ENCODE measurements at places on chromosomes 16 and 17. TPM values are rescaled to one million over a fixed set of nuclear protein-coding genes. Genes with fewer than 3 reads are reported as not detected.

DNA sequence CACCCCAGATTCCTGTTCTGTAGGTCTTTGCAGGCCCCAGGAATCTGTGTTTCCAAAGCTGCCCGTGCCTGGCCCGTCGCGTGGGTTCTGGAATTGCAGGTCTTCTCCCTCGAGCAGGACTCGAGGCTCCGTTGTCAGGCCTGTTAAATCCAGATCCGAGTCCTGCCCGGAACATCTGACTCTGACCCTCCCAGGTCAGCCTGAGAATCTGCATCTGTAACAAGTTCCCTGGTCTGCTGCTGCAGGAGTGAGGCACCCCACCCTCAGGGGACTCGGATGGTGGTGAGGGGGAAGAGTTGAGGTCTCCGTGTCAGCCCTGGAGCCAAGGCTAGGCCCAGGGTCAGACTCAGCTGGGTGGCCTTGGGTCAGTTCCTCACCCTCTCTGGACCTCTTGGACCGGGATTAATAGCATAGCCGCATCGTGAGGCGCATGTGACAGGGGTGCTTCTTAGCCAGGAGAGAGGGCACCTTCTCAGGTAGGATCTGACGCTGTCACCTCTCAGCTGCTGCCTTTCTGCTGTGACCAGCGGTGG is 8.8 kb downstream of the SPIRE2 start:
- H3K27ac ChIP-seq: no peak overlapping the region
- no peaks in the 10 kb centered on the region for H3K36me3 ChIP-seq
- no peak for DNase-seq
- peaks cover 10% of the 10 kb centered on the region for H3K4me1 ChIP-seq

The ZSCAN10 gene
- polyA plus RNA-seq: 0.11 TPM

The DNAH9 gene
- 0.48 TPM for polyA plus RNA-seq

DNA sequence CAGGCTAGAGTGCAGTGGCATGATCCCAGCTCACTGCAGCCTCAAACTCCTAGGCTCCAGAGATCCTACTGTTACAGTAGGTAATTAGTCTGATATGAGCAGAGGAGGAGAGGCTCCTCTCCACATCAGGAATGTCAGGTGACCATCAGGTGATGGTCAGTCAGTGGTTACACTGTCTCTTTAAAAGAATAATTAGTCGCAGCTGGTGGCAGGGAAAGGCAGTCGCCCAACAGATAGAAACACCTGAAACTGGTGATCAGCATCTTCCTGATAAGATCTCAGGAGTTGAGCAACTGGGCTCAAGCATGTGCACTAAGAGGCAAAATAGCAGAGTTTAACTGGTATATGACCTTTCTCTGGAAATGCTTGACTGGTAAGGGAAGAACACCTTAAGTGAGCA is 21.5 kb upstream of the ABCA5 start:
- no peak overlapping the region for H3K27ac ChIP-seq
- no peak overlapping the region for H3K4me3 ChIP-seq
- no peaks in the 10 kb centered on the region for H3K27me3 ChIP-seq

The BRICD5 gene
- polyA plus RNA-seq: 21.3 TPM
